ENCODE measurements at places on chromosomes 1 and 21.

GRCh38 chr1:99707535-99708142, 58.8 kb downstream of the FRRS1 start:
- DNase-seq, result peak; percentile 30

DNA sequence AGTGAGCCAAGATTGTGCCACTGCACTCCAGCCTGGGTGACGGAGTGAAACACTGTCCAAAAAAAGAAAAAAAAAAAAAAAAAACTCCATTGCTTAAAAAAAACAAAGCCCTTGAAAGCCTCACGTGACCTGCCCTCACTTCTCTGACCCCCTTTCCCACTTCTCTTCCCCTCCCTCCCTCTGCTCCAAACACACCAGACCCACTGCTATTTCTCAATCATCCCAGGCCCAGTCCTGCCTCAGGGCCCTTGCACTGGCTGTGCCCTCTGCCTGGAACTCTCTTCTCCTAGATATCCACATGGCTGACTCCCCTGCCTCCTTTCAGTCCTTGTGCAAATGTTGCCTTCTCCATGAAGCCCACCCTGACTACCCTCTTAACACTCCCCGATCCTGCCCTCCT, 45.4 kb upstream of the TARDBP start:
- DNase-seq, result no peak

DNA sequence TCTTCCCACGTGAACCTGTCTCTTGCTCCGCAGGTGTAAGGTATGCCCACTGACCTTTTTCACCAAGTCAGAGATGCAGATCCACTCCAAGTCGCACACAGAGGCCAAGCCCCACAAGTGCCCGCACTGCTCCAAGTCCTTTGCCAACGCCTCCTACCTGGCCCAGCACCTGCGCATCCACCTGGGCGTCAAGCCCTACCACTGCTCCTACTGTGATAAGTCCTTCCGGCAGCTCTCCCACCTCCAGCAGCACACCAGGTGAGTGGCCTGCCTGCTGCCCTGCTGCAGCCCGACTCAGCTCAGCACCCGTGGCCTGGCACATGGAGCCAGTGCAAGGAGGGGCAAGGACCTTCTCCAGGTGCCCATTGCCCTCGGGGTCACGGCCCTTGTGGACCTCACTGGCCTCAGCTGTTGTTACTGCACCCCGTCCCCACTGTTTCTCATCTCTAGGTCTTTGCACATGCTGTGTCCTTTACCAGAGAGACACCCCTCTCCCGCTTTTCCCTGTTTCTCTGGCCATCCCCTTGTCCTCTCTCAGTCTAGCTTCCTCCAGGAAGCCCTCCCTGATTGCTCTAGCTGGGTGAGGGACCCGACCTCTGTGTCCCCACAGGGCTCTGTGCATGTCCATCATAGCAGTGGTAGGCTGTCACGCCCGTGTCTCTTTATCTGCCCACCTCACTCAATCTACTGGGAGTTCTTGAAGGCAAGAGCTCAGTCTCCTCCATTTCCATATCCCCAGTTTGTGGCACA, 25.4 kb downstream of the ZNF362 start:
- DNase-seq, result no peak

GRCh38 chr1:229896306-229896705, 170.7 kb upstream of the GALNT2 start:
- no peak for DNase-seq

DNA sequence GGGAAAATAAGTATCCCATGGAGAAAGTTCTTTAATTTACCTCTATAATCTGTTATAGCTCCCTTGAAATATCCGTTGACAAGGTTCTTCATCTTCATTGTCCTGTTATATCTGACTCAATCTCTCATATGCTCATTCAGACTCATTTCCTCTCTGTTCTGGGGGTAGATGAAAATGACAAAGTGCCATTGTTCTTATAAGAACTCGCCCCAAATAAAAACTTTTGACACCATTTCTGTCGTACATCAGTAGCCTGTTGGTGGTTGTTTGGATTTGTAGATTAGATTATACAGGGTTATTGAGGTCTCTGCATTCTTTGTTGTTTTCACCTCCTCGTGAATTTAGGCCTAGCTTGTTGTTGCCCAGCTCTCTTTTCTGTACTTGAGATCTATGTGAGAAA, 55.2 kb upstream of the IPO9 start:
- no peak for DNase-seq

Measured in activated T-cell treated with anti-CD3 and anti-CD28 coated beads, Interleukin-2, amount 50 U/mL, for 4 hours (primary cell).